ENCODE measurements at places on chromosomes 11 and 22.

DNA sequence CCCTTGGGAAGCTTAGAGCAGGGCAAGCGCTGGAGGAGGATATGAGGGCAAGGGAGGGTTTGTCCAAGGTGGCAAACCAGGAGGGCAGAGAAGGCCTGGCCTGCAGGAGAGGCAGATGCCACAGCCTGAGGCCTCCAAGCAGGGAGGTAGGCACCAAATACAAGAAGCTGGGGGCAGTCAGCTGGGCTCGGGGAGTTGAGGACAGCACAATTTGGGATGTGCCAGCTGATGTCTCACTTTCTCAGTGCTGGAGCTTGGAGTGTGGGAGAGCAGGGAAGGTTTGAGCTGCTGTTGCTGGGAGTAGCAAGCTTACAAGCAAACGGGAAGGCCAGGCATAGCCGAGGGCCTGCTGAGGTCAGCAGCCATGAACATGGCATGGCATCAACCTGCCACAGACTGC lies 4.0 kb downstream of the ZDHHC24 start:
- DNase-seq = no peak

DNA sequence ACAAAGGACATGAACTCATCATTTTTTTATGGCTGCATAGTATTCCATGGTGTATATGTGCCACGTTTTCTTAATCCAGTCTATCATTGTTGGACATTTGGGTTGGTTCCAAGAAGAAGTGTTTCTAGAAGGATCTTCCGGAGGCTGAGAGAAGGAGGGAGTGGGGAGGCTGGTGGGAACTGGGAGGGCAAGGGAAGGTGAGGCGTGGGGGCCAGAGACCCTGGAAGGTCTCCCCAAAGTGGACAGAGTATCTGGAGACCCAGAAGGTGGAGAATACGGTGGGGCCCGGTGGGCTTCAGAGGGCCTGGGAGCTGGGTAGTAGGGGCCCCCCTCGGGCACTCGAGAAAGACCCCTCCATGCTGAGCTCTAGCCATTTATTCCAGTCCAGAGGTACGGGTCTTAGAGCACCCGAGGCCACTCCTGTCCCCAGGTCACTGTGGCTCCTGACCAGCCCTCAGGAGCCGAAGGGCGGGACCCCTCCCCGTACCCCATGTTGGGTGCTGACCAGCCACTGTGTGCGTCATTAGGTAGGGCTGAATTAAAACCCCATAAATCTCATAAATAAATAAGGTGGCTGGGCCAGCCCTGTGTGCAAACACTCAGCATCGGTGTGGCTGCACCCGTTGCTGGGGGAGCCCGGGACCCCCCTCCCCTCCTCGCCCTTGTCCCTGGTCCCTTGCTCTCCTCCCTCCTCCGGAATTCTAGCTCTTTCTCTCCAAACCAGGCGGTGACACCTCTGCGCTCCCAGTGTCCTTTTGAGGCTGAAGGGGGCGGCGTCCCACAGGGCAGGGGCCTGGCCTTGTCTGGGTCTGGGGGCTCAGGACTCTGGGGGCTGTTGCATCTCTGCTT lies 38.8 kb upstream of the MUC5AC start:
- DNase-seq = no peak

DNA sequence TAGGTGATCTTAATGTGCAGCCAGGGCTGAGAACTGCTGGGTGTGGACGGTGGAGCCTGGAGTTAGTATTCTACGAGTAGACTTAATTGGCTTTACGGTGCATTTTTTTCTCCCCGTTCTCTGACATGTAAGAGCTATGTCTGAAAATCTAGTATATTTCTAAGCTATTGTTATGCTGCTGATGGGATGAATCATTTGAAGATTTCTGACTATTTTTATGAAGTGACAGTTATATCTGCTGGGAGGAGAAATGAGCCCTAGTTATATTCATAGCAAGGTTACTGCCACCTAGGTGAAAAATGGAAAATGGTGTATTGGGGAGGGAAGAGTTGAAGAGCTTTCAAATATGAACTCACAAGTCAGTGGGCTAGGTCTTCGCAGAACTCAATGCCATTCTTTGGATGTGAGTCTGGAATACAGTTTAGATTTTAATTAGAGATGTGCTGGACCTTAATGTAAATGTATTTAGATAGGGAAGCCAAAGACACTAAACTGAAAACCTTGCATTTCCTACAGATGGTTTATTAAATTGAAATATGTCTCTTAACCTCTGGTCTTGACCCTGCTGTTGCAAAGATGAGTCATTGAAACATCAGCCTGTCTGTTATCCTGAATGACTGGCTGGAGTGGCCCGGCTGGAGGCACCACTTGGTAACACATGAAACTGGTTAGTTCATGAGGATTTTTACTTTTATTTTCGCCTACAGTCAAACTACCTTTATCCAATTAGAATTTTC lies 293.7 kb downstream of the DDX10 start:
- DNase-seq = no peak

DNA sequence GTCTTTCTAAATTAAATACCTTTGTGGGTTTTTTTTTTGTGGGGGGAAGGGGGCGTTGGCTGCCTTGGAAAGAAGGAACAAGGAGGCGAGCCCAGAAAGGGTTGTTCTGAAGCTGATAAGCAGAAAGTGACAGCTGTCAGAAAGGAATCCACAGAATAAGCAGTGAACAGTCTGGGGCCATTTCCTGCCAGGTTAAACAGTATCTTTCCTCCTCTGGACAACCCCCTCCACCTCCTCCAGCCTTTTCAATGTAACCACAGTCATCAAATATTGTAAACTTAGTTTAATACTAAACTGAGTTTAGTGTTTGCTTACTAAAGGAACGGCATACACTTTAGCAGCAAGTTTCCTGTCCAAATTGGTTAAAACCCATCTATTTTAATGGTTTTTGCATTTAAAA lies 271.2 kb upstream of the SYN3 start:
- DNase-seq = no peak

DNA sequence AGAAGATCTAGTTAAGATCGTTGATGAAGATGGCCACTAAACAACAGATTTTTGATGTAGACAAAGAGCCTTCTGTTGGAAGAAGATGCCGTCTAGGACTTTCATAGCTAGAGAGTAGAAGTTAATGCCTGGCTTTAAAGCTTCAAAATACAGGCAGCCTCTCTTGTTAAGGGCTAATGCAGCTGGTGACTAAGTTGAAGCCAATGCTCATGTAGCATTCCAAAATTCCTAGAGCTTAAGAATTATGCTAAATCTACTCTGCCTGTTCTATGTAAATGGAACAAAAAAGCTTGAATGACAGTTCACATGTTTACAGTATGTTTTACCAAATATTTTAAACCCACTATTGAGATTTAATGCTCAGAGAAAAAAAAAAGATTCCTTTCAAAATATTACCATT lies 492.6 kb downstream of the CNTN5 start:
- no peak for DNase-seq

GRCh38 chr11:97772705-97773104 lies 1248.0 kb upstream of the CNTN5 start:
- no peak for DNase-seq

- no peak for DNase-seq
These were observed 73.6 kb downstream of the PAK1 start for GRCh38 chr11:77400271-77400670.

DNA sequence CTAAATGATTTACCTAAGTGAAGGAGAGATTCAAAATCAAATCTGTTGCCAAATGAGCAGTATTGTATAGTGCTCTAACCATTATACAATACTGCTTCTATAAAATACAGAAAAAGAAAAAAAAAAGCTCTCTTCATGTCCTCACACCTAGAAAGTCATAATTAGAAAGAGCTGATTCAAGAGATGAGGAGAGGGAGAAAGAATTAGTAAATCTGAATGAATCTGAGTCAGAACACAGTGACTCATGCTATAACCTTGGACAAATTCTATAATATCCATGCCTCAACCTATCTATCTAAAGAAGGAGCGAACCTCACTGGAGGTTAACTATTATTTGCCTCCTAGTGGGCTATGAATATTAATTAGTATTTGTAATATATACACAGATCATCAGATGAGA lies 29.4 kb downstream of the AMBRA1 start:
- DNase-seq = no peak

- DNase-seq = peak; percentile 10
These were observed 945 bp downstream of the CREBZF start for GRCh38 chr11:85663753-85664614.

DNA sequence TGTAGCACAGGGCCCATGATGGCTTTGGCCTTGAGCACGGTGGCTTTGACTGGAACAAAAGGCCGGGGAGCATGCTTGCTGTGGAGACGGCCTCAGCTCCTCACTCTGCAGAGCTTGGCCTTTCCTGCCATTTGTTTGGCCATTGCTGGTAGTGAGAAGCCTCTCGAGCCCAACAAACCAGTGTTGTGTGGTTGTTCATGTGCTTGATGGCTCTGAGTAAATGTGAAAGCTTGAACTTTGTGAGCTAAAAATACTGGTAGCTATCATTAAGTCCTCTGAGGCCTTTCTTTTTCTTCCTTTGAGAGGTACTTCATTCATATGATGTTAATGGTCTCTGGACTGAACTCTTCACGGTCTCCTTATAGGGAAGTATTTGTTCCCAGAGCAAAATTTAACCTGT lies 39.6 kb downstream of the NAT10 start:
- no peak for DNase-seq

GRCh38 chr22:35440129-35440528 lies 40.2 kb downstream of the MCM5 start:
- no peak for DNase-seq

DNA sequence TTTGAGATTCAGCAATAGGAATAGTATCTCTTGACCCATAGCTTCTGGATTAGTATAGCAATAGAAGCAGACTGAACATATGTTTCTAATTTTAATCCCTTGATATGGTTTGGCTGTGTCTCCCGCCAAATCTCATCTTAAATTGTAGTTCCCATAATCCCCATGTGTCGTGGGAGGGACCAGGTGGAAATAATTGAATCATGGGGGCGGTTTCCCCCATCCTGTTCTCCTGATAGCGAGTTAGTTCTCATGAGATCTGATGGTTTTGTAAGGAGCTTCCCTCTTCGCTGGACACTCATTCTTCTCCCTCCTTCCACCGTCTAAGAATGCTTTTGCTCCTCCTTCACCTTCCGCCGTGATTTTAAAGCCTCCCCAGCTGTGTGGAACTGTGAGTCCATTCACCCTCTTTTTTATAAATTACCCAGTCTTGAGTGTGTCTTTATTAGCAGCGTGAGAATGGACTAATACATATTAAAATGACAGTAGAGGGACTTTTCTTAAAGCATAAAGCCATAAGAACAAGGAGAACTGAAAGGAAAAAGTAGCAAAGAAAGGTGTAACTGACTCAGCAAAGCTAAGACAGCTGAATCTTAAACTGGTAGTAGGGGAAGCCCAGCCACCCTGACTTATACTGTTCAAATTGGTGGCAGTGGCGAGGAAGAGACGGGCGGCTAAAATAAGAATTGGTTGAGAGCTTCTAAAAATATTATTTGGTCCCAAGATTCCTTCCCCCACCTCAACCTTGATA lies 20.3 kb upstream of the SLN start:
- no peak for DNase-seq

DNA sequence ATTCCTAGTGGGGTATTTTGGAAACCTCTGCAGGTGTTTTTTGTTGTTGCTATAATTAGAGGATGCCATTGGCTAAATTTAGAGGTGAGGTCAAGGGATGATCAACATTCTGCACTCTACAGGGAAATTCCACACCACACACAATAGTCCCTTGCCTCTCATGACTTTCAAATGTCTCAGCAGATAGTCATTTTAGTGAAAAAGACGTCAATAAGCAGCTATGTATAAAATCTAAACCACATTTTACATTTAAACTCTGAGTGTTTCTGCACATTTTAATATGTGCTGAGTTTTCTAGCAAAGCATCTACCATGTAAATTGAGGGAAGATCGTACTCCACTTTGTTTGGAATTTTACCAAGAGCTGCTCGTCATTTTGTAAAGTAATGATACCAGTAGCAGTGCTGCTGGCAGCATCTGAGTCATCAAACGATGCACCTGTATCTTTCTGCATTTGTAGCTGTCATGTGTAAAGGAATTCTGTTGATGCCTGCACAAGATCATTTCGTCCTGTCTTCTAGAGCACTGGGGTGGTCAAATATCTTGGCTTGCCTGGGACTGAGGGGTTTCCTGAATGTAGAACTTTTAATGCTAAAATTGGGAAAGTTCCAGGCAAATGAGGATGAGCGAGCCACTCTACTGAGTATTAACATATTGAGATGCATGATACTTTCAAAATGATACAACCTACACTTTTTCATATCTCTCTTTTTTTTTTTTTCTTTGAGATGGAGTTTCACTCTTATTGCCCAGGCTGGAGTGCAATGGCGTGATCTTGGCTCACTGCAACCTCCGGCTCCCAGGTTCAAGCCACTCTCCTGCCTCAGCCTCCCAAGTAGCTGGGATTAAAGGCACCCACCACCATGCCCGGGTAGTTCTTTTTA lies 414.5 kb upstream of the SYN3 start:
- no peak for DNase-seq

DNA sequence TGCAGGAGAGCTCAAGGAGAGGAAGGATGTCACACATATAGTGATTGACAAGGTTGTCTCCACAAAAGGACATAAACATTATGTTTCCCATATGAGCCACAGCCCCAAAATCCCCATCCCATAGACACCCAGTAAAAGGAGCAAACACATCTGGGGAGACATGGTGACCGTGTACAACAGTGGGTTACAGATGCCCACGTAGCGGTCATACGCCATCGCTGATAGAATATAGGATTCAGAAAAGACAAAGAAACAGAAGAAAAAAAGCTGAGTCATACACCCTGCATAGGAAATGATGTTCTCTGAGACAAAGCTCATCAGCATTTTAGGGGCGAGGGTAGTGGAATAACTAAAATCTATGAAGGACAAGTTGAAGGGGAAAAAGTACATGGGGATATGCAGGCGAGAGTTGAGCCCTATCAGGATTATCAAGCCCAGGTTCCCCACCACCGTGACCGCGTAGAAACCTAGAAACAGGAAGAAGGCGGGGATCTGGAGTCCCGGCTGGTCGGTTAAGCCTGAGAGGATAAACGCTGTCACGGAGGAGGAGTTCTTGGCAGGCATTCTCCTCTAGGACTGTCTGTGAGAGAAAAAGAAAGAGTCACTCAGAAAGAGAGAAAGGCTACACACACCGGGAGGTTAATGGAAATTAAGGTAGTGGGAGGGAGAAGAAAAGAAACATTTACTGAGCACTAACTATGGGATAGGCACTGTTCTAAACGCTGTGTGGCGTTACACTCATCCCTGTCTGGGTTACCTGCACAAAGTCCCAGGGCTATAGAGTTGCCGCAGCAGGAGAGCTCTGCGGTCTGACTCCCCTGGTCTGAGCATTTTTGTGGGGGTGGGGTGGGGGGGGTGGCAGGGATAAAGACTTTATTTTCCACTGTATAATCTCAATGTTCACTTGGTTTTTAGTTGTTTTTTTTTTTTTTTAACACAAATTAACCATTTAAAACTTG lies 36.1 kb upstream of the OR8B8 start:
- no peak for DNase-seq

DNA sequence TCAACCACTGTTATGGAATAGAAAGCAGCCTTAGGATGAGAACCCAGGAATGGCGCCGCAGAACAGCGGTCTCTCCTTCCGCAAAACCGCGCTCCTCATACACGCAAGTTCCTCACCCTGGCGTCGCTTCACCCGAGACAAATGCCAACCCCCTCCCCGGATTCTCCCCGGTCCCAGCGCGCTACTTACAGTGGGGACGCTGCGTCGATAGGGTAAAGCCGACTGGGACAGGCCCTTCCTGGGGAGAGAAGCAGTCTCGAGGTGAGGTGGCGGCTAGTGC lies 287 bp downstream of the RPS13 start:
- no peak for DNase-seq

- DNase-seq = no peak
These were observed 19.8 kb upstream of the FJX1 start for GRCh38 chr11:35598254-35599125.
